ENCODE measurements at places on chromosomes 2 and 18. TPM values are rescaled to one million over a fixed set of nuclear protein-coding genes. Genes with fewer than 3 reads are reported as not detected.

Gene GALNT14
- total RNA-seq: 0.98 TPM

Gene SMC6
- total RNA-seq: 5.8 TPM

Gene RMDN2
- total RNA-seq: 31.9 TPM

Gene ALPP
- 59.1 TPM for total RNA-seq

Gene TRABD2A
- total RNA-seq: 2.0 TPM

DNA sequence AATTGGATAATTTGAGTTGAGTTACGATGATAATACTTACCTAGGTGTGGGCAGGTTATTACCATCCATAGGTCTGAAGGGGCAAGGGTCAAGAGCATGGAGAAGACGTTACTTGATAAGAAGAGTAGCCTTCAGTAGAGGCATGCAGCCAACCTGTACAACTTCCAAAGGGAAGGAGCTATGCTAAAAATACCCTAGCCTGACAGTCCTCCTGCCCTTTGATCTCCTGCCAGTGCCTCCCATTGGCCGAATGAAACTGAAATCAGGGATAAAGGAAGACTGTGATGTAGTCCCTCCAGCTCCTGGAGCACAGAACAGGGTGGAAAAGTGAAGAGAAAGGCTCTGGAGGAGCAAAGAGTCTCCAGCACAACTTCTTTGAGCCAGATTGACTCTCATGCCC, 487.4 kb downstream of the ADCYAP1 start:
- no peak overlapping the region for H3K4me3 ChIP-seq
- no peak overlapping the region for H3K27ac ChIP-seq
- no peak for DNase-seq

GRCh38 chr2:224831530-224831929, 115.4 kb upstream of the CCDC195 start:
- H3K4me1 ChIP-seq: no peaks in the 10 kb centered on the region
- DNase-seq: no peak
- H3K4me3 ChIP-seq: no peak overlapping the region
- no peaks in the 10 kb centered on the region for H3K36me3 ChIP-seq

DNA sequence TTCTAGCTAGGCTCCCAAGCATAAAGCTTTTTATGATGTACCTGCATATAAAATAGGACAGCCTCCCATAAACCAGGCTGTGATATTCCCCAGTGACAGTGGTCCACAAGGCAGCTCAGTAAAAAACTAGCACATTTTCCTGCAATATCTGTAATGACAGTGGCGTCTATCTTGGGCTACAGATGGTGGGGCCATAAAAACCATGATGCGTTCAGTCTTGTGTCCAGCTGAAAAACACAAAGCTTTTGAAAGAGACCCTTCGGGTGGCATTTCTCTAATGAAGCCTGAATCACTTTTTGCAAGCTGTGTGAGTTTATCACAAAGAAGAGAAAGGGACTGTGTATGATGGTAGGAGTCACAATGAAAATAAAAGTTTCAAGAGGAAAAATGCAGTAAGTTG, 183.5 kb downstream of the DSC3 start:
- no peak overlapping the region for H3K27ac ChIP-seq
- no peaks in the 10 kb centered on the region for H3K4me1 ChIP-seq
- H3K36me3 ChIP-seq: no peaks in the 10 kb centered on the region
- no peak overlapping the region for H3K4me3 ChIP-seq

DNA sequence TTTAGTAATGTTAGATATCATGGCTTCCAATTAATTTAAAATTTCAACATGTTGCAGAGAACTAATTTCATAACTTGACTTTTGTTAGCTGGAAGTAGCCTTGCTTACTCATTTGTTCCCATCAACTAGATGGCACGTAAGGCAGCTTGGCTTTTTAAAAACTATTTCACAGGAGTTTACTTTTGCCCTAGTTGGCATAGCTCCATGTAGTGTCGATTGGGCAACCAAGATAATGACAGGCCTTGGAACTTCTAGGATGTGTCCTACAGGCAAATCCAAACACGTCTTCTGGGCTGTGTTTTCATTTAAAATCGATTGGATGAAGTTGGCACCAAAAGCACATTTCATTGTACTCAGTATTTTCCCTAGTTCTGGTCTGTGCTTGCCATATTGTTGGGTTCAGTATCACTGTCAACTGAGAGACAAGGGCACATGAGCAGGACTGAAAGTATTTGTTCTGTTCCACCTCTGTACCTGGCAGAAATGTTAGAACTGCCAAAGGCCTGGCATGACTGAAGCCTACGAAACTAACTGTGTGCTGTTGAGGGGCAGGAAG, 29.4 kb downstream of the HADHB start:
- H3K4me3 ChIP-seq: no peak overlapping the region
- no peak for DNase-seq
- H3K27me3 ChIP-seq: no peaks in the 10 kb centered on the region
- peaks cover 30% of the 10 kb centered on the region for H3K4me1 ChIP-seq
- H3K36me3 ChIP-seq: peaks cover 28% of the 10 kb centered on the region

GRCh38 chr18:50320719-50321118, 33.2 kb upstream of the CXXC1 start:
- no peak overlapping the region for H3K4me3 ChIP-seq
- no peak overlapping the region for H3K27ac ChIP-seq
- no peak for DNase-seq
- no peaks in the 10 kb centered on the region for H3K27me3 ChIP-seq
- H3K4me1 ChIP-seq: no peaks in the 10 kb centered on the region

DNA sequence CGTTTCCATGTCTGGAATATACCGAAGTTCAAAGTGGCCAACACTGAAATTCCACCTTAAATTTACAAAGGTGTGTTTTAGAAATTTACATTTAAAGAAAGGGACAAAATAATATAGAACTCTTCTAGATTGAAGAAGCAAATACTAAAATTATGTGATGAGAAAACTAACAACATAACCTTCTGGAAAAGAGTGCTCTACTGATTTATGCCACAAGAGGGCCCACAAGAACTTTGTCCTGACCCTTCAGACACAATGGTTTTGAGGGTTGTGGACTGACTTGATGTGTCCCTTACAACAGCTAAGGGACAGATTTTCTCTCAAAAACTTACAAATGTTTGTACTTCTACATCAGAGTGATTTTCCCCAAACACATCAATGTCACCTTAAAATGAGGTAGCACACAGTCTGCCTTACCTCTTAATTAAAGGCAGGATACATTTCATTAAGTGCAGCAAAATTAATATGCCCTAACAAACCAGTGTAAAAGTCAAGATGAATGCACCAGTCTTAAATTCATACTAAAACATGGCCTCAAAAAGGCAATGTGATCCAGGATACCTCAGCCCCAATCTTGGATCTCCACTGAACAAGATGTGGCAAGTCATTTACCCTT, 36.2 kb downstream of the EIF2AK3 start:
- no peak overlapping the region for H3K4me3 ChIP-seq
- peaks cover 9% of the 10 kb centered on the region for H3K36me3 ChIP-seq
- no peak overlapping the region for H3K27ac ChIP-seq
- DNase-seq: no peak
- no peaks in the 10 kb centered on the region for H3K4me1 ChIP-seq
- H3K27me3 ChIP-seq: no peaks in the 10 kb centered on the region

GRCh38 chr2:15521641-15522181, 39.4 kb downstream of the NBAS start:
- H3K27ac ChIP-seq: no peak overlapping the region
- H3K36me3 ChIP-seq: no peaks in the 10 kb centered on the region
- H3K4me1 ChIP-seq: no peaks in the 10 kb centered on the region
- DNase-seq: no peak
- no peak overlapping the region for H3K4me3 ChIP-seq
- no peaks in the 10 kb centered on the region for H3K27me3 ChIP-seq
